NCI-H2107 (cell line): ENCODE measurements at places on chromosomes 2 and 18.

DNA sequence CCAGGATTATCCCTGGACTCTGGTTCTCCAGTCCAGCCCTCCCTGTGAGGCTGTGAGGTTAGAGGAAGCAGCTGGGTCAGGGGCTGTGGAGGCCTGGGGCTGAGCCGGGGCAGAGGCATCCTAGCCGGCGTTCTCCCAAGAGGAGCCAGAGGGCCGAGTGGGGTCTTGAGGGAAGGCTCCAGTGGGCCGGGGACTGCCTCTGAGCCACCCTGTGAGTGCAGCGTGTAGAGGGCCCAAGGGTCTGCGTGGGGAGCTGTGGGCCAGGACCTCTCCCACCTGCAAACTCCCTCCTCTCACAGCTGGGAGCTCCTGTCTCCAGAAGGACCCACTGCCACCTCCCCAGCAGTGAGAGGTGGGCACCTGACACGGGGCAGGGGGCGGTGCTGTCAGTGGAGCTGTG is 41.0 kb downstream of the GLI2 start:
- no peak for DNase-seq

DNA sequence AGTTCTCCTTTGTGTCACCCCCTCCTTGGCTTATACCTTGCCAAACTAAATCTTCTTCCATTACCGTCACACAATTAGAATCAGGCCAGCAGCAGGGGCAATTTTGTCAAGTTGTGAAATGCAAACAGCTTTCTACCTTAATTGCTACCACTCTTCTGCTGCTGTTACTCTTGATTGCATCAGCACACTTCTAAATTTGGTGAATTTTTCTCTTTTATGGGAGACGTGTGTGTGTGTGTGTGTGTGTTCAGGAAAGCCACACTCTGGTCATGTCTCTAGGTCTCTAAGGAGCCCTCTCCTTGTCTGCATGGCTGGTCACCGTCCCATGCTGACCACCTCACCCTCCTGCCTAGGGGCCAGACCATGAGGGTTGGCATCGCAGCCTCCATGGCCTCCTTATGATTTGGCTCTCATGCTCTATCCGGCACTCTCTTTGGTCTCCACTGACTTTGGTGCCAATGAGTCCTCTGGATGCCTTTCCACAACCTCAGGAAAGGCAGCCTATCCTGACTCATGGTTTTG is 87.7 kb downstream of the GATA6 start:
- no peak for DNase-seq

GRCh38 chr2:62379566-62379965 is 126.4 kb downstream of the TMEM17 start:
- DNase-seq, result no peak

GRCh38 chr2:36478332-36478738 is 119.6 kb downstream of the FEZ2 start:
- DNase-seq, result no peak

DNA sequence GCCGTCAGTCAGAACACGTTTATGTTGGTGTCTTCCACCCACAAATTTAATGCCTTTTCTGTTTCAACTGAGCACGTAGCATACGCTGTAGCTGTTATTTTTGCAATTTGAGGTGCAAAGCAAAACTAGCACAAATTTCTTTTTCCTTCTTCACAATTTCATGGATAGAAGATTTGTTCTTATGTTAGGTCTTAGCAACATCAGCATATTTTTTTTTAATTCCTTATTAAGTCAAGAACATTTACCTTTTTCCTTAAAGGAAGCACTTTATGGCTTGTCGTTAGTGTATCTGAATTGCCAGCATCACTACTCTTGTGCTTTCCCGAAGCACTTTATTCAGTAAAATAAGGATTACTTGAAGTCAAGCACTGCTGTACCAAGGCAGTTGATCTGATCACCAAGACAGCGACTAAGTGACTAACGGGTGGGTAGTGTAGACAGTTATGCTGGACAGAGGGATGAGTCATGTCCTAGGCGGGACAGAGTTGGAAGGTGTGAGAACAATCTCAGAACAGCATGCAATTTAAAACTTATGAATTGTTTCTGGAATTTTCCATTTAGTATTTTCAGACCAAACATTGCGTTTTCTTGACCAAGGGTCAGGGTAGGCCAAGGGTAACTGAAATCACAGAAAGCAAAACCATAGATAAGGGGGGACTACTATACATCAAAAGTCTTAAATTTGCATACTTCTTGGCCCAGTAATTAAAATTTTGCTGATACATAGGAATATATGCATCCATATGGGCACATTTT is 13.3 kb downstream of the BABAM2 start:
- DNase-seq, result no peak

GRCh38 chr18:55509631-55510324 is 78.2 kb downstream of the TCF4 start:
- no peak for DNase-seq

GRCh38 chr18:46716827-46717226 is 40.0 kb downstream of the ST8SIA5 start:
- no peak for DNase-seq

GRCh38 chr18:13604786-13605185 is 121.6 kb downstream of the FAM210A start:
- no peak for DNase-seq

GRCh38 chr2:238114331-238114841 is 14.2 kb downstream of the ESPNL start:
- no peak for DNase-seq

DNA sequence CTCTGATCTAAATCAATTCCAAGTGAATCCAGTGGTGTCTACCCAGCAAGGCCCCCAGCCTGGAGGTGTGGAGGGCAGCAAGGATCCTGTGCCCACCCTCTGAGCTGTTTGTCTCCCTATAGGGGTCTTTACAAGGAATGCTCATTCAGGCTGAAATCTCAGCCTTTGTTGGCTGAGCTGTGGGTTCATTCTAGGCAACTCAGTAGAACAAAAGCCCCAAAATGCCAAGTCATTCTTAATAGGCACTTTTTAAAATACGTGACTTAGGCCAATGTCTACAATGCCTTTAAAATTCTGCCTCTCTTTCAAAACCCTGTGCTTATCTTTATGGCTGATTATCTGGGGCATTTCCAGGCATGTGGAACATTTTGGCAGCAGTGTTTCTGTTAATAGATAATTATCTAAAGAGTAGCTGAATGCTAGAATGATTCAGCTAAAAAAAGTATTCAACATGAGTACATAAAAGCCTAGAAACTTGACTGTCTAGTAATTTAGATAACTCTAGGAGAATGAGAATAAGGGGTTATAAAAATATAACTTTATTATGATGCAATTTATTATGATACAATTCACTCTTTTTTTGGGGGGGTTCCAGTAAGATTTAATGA is 7.4 kb downstream of the UGT1A6 start:
- no peak for DNase-seq

- no peak for DNase-seq
Measured at GRCh38 chr2:44171018-44171417, 2.3 kb downstream of the PPM1B start.

DNA sequence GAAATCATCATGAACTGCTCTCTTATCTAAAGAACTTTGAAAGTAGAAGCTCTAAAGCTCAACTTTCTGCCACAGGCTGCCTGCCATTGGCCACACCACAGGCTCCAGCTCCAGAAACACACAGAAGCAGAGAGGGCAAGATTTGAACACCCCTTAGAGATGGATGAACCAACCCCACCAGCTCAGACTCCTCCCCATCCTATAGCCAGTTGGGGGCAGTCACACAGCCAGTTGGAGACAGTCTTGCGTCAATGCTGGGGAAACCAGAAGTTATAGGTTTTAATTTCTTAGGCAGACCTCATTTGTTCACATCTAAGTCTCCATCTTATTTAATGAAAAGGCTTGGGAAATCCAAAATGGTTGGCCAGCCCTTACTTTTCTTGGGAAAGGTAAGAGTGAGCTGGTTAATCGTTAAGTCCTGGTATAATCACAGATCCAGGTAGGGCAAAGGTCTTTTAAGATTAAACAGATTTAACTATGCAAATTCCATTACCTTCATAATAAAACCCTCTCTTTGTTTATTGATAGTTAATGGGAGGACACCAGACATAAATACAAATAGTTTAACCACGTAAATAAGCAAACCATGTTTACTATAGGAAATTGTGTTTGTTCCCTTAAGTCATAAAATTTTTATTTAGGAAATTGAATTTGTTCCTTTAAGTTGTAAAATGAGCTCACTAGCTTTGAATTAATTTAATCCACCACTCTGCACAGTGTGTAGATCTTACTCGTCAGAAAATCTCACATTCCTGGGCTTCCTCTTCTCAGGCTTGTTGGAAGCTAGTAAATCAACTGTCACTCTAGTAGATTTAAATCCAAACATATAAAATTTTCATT is 28.0 kb downstream of the MRO start:
- no peak for DNase-seq

DNA sequence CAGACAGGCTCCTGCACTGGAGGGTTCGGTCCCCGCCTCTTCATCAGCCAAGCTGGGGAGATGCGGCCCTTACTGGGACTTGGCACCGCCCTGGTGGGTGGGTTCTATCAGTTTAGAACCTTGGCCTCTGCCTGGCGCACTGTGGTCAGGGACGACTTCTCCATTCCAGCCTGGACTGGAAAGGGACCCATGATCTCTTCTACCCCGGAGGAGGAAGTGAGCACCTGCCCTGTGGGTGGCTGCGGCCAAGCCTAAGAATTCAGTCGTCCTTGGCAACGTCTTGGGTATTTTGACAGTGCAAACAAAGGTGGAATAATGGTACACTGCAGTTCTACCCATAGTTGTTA is 106.9 kb upstream of the CD302 start:
- DNase-seq, result no peak

DNA sequence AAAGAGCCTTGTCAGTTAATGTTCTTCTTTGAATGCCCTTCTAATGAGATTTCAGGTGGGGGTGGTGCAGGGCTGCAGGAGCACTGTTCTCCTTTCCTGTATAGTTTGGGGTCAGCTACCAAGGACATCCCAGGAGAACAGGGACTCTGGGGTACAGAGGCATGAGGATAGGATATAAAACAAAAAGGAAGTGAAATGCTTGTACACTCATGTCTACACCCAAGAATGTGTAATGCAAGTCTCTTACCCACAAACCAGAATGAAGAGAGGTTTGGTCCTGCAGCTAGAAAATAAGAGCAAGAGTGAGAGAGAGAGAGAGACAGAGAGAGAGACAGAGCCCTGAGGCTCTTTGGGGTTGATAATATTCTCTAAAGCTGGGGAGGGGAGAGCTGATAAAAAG is 151.8 kb upstream of the KCTD1 start:
- no peak for DNase-seq

DNA sequence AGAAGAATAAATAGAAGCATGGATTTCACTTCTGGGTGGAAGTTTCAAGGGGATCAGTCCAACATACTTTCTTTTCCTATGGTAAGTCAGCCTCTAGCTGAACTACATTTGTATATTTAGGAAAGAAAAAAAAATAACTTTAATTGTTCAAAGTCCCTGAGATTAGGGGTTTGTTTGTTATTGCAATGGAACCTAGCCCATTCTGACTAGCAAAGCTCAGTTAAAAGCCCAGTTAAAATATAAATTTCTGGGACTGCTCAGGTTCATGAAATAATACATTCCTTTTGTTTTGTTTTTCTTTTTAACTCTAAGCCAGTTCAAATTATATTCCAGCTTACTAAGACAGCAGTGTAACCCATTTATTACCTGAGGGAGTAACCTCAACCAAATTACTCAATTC is 2069.6 kb upstream of the CELF4 start:
- no peak for DNase-seq

DNA sequence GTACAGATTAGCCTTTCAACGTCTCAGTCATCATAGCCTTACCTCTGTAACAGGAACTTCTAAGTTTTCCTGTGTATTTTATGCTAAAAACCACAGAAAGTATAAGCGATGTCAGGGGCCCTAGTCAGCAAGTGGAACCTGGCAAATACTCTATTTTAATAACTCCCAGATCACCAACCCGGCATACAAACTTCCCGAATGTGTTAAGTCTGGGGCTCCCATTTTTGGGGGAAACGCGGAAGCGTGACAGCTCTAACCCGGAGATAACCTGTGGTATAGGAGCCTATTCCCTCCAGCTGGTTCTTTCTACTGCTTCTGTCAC is 574 bp downstream of the NIFK start:
- no peak for DNase-seq

GRCh38 chr2:5007596-5007995 is 684.6 kb upstream of the SOX11 start:
- no peak for DNase-seq

DNA sequence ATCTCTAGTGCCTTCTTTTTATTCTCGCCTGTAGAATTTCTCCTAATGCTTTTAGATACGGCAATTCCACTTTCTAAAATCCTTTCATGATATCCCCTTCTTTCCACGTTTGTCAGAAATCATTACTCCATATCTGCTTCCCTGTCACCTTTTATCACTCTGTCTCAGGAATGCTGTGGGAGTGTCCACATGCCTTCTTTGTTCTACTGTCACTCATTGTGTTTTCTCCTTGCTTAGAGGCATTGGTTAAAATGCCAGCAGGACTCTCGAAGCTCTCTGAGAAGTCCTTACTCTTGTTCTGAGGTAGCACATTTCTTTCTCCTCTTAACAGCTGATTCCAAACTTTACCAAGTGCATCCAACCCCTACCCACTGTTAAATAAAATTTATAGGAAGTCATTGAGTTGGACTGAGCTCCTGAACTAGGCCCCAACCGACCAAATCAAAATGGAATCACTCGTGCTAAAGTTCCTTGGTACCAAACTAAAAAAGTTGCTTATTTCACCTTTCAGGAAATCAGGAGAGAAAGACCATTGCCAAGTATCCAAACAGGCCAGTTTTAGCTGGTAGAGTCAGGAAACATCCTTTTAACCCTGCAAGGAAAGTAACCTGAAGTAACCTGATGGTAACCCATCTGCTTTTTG is 10.6 kb upstream of the GALNT5 start:
- DNase-seq, result no peak

DNA sequence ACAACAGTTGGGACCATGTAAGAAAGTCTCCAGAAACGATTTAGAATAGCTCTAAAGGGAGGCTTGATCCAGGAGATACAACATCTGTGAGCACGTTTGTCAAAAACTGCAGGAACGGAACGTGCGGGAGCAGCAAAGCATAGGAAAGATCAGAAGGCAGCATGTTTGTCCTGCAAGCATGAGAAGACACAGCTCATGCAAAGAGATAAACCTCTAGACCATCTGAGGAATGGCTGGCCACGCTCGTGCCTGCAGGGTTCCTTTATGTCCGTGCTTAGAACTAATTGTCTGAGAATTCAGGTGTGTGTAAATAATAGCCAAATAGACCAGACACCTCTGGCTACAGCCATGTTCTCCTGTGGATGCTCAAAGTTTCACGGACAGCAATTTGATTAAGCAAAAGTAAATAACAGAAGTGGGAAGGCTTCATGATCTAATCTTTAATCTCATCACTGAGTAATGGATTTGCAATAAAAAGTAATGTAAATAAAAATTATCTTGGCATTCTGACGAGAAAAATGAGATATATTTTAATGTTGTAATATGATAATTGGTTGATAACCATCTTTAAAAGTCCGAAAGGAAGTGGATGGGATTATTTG is 534.8 kb upstream of the CDH7 start:
- no peak for DNase-seq

- DNase-seq, result no peak
Measured at GRCh38 chr2:207478572-207478971, 51.2 kb upstream of the CREB1 start.

DNA sequence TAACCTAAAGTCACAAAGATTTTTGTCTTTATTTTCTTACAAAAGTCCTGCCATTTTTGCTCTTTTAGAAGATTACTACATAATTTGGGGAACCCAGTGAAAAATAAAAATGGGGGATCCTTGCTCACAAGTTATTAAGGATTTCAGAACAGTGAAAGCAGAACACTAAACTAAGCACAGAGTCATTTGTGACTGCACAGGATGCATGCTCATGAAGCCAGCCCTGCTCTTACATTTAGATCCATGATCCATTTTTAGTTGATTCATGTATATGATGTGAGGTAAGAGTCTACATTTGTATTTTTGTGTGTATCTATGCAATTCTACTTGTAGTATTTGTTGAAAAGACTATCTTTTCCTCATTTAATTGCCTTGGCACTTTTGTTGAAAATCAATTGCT is 21.8 kb downstream of the SP140L start:
- DNase-seq, result no peak
